Mesothelial cell of epicardium (in vitro differentiated cells): ENCODE measurements at places on chromosomes 5 and 9. TPM values are rescaled to one million over a fixed set of nuclear protein-coding genes. Genes with fewer than 3 reads are reported as not detected.

Gene PFN3
- total RNA-seq, result not detected in 3 replicates

Gene SLC36A3
- total RNA-seq, result not detected in 3 replicates

Gene GFPT2
- total RNA-seq, result 14.9 to 16.3 TPM (median 15.7 TPM) in 3 replicates

Gene SH3RF2
- 2.2 to 3.2 TPM (median 2.5 TPM) in 3 replicates for total RNA-seq

Gene GPX8
- 86.4 to 90.3 TPM (median 86.8 TPM) in 3 replicates for total RNA-seq

Gene LTC4S
- 4.7 to 5.2 TPM (median 5.0 TPM) in 3 replicates for total RNA-seq

Gene TAF11L5
- total RNA-seq, result not detected in 3 replicates

DNA sequence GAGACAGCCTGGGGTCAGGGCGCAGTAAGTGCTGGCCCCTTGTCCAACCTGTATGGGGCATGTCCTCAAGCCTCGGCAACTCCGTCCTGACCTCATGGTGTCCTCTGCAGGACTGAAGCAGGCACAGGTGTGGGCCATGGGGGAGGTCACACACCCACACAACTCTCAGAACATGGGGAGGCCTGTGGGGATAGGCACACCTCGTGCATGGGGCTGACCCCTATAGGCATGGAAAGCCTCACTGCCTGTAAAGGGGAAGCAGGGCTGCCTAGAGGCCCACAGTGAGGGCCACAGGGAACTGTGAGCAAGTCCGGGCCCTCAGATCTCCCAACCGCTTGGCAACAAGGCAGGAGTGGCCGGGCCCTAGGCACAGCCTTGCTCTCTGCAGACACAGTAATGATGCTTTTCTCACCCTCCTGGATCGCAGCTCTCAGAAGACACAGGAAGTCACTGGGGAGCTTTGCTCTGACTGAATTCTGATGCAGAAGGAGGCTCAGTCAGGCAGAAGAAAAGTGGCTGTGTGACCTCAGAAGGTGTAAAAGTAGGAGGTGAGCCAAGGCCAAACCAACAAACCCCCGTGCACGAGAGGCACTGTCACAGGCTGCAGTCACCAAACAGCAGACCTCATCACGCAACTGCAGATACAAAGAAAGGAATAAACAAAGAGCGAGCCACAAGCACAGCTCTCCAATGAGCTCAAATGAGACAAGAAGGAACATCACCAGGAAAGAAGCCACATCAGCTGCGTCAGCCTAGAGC lies 5.4 kb downstream of the IPPK start:
- peaks cover 1% of the 10 kb centered on the region for H3K36me3 ChIP-seq
- no peaks in the 10 kb centered on the region for H3K27me3 ChIP-seq
- H3K4me3 ChIP-seq, result no peak overlapping the region
- DNase-seq, result no peak

GRCh38 chr5:100479079-100479688 lies 56.0 kb upstream of the FAM174A start:
- H3K27ac ChIP-seq, result no peak overlapping the region
- no peaks in the 10 kb centered on the region for H3K27me3 ChIP-seq
- no peak overlapping the region for H3K4me3 ChIP-seq
- no peaks in the 10 kb centered on the region for H3K36me3 ChIP-seq
- no peaks in the 10 kb centered on the region for H3K4me1 ChIP-seq

- H3K27ac ChIP-seq, result no peak overlapping the region
- no peak overlapping the region for H3K4me3 ChIP-seq
- H3K4me1 ChIP-seq, result no peaks in the 10 kb centered on the region
- no peak for DNase-seq
- H3K27me3 ChIP-seq, result no peaks in the 10 kb centered on the region
Measured at GRCh38 chr9:30925635-30926034, 1458.8 kb upstream of the ACO1 start.

- no peak overlapping the region for H3K4me3 ChIP-seq
- DNase-seq, result no peak
- peaks cover 5% of the 10 kb centered on the region for H3K4me1 ChIP-seq
- peaks cover 9% of the 10 kb centered on the region for H3K27me3 ChIP-seq
Measured at GRCh38 chr5:170380361-170380951, 8.7 kb downstream of the KCNMB1 start.

- no peaks in the 10 kb centered on the region for H3K36me3 ChIP-seq
- peak overlapping the region; percentile 64 for H3K4me3 ChIP-seq
- no peak for DNase-seq
- H3K27ac ChIP-seq, result no peak overlapping the region
- H3K4me1 ChIP-seq, result peaks cover 15% of the 10 kb centered on the region
Measured at GRCh38 chr5:181163487-181164075, 16.2 kb downstream of the OR2V2 start.

DNA sequence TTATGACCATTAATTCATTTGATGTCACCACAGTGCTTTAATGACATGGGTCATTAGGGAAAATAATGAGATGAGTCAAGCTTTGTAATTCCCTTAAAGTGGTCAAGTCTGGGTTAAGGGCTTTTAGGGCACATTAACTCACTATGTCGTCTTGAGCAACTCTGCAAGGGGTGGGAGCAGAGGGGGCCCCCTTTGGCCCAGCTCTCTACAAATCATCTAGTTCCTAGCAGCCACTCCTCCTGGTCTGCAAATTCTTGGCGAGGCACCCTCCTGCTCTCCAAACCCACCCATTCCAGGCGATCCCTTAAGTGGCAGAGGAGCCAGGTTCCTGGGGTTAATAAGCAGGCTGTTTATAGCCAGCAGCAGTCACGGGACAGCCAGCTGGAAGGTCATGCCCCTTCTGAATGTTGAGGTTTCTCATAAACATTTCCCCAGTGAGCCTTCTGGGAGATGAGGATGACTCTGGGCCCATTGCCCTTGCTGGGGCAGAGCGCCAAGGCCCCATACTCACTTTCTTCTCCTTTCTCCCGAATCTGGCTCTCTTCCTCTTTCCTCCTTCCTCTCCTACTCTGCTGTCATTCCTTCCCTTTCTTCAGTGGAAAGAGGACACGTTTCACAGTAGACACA lies 14.3 kb upstream of the GPX3 start:
- DNase-seq, result no peak
- H3K36me3 ChIP-seq, result no peaks in the 10 kb centered on the region
- peaks cover 7% of the 10 kb centered on the region for H3K4me1 ChIP-seq
- peaks cover 14% of the 10 kb centered on the region for H3K27me3 ChIP-seq
- H3K27ac ChIP-seq, result no peak overlapping the region

- DNase-seq, result no peak
- no peak overlapping the region for H3K4me3 ChIP-seq
- H3K36me3 ChIP-seq, result no peaks in the 10 kb centered on the region
- no peak overlapping the region for H3K27ac ChIP-seq
- no peaks in the 10 kb centered on the region for H3K4me1 ChIP-seq
Measured at GRCh38 chr5:120479066-120479465, 15.0 kb downstream of the PRR16 start.

- peaks cover 8% of the 10 kb centered on the region for H3K4me1 ChIP-seq
- H3K27me3 ChIP-seq, result peaks cover 9% of the 10 kb centered on the region
- no peaks in the 10 kb centered on the region for H3K36me3 ChIP-seq
- DNase-seq, result no peak
- H3K27ac ChIP-seq, result no peak overlapping the region
- H3K4me3 ChIP-seq, result no peak overlapping the region
Measured at GRCh38 chr9:79559495-79560181, 12.1 kb upstream of the TLE4 start.

DNA sequence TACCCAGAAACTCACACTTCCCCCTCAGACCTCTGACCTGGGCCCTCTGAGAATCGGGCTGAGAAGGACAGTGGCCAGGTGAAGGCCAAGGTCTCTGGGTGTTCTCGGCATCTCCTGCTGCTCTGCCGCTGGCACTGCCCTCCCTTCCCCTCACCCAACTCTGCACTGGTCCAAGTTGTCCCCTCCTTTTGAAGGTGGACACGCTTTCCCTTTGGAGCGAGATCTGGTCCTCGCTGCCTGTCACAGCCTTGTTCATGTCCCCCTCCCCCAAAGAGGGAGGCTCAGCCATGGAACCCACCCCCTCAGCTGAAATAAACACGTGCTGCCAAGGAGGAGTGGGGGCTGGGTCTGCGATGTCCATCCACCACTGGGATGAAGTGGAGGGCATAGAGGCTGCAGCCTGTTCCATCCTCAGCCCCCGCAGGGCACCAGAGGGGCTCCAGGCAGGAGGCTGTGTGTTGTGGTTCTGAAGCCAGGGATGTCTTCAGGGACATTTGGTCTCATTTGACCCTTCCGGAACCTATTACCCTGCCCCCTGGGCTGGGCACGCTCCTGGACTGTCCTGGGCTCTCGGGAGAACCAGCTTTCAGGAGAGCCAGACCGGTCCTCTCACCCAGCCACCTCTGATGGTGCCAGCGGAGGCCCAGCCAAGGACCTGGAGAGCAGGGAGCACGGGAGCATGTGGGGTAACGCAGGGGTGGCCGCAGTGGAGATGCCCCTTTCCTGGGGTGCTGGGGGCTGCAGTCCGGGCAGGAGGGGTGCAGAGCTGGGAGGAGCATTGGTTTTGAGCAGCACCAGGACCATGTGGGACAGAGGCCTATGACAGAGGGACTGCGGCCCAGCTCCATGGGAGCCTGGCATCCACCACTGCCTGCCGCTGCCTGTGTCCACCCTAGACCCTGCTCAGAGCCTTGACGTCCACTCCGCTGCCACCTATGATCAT lies 4.7 kb upstream of the LCN2 start:
- H3K36me3 ChIP-seq, result no peaks in the 10 kb centered on the region
- H3K27me3 ChIP-seq, result no peaks in the 10 kb centered on the region
- H3K27ac ChIP-seq, result no peak overlapping the region
- no peak for DNase-seq
- H3K4me3 ChIP-seq, result no peak overlapping the region

- DNase-seq, result no peak
- H3K4me3 ChIP-seq, result no peak overlapping the region
- peak overlapping the region; percentile 1 for H3K27ac ChIP-seq
- no peaks in the 10 kb centered on the region for H3K27me3 ChIP-seq
- peaks cover 13% of the 10 kb centered on the region for H3K4me1 ChIP-seq
Measured at GRCh38 chr9:88523056-88523455, 11.9 kb upstream of the NXNL2 start.

DNA sequence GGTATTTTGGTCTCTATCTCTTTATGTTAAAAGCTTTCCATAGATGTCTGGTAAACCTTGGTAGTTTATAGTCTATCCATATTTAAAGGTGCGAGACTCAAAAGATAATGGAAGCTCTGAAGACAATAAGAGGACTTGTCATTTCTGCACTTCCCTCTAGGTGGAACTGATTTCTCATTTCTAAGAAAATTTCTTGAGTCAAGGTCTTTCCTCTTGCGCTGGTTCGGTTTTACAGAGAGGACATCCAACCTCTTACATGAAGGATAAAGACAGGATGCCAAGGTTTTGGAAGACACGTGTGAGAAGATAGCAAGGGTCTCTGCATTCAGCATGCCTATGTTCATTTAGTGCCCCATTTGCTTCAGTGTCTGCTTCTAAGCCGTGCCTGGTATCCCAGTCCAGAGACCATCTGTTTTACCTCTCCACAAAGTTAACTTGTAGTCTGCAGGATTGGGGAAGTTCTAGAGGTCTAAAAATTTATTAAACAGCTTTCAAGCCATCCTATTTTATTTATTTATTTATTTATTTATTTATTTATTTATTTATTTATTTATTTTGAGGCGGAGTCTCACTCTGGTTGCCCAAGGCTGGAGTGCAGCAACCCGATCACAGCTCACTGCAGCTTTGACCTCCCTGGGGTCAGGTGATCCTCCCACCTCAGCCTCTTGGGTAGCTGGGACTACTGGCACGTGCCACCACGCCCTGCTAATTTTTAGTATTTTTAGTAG lies 41.6 kb downstream of the KIAA1191 start:
- peaks cover 35% of the 10 kb centered on the region for H3K36me3 ChIP-seq
- H3K4me3 ChIP-seq, result no peak overlapping the region
- DNase-seq, result no peak

- H3K4me3 ChIP-seq, result peak overlapping the region; percentile 13
- no peaks in the 10 kb centered on the region for H3K36me3 ChIP-seq
- H3K27me3 ChIP-seq, result no peaks in the 10 kb centered on the region
- H3K27ac ChIP-seq, result peak overlapping the region; percentile 95
- peaks cover 25% of the 10 kb centered on the region for H3K4me1 ChIP-seq
Measured at GRCh38 chr5:171494452-171495121, 75.1 kb downstream of the FGF18 start.

- H3K4me1 ChIP-seq, result peaks cover 8% of the 10 kb centered on the region
- no peak overlapping the region for H3K27ac ChIP-seq
- H3K36me3 ChIP-seq, result peaks cover 2% of the 10 kb centered on the region
- H3K4me3 ChIP-seq, result no peak overlapping the region
Measured at GRCh38 chr5:147036691-147037245, 158.2 kb upstream of the PPP2R2B start.
